ENCODE measurements at places on chromosomes 4 and X.

GRCh38 chr4:118920247-118920646 is 31.6 kb downstream of the SYNPO2 start:
- DNase-seq: peak; percentile 64

DNA sequence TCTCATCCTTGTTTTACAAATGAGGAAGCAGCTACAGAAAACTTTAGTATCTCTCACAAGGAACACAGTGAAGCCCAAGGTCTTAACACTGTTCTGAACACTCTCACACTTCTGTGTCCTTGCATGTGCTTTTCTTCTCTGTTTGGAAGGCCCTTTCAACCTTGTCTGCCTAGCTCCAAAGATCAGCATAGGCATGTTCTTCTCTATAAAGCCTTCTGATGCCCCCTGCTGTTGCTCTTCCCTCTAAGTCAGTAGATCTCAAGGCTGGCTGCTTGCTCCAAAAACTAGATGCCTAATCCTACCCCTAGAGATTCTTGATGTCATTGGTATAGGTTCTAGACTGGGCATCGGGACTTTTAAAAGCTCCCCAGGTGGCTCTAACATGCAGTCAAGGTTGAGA is 5.9 kb downstream of the APOO start:
- peak; percentile 30 for DNase-seq

GRCh38 chr4:123832173-123833026 is 435.8 kb downstream of the SPRY1 start:
- DNase-seq: peak; percentile 96

GRCh38 chr4:88110826-88111225 is 47.6 kb downstream of the ABCG2 start:
- DNase-seq: no peak

GRCh38 chr4:94168321-94168720 is 39.3 kb upstream of the SMARCAD1 start:
- DNase-seq: no peak

GRCh38 chr4:57168982-57169381 is 58.8 kb upstream of the IGFBP7 start:
- no peak for DNase-seq

- DNase-seq: no peak
Observed at GRCh38 chrX:106042296-106042695, 3.8 kb upstream of the SERPINA7 start.

GRCh38 chr4:47914926-47915237 is 499 bp upstream of the NFXL1 start:
- DNase-seq: no peak

- DNase-seq: no peak
Observed at GRCh38 chr4:123248085-123248659, 148.4 kb upstream of the SPRY1 start.

- no peak for DNase-seq
Observed at GRCh38 chrX:69113723-69114122, 51.5 kb downstream of the PJA1 start.

GRCh38 chr4:140078366-140078765 is 75.6 kb downstream of the MAML3 start:
- DNase-seq: peak; percentile 37

DNA sequence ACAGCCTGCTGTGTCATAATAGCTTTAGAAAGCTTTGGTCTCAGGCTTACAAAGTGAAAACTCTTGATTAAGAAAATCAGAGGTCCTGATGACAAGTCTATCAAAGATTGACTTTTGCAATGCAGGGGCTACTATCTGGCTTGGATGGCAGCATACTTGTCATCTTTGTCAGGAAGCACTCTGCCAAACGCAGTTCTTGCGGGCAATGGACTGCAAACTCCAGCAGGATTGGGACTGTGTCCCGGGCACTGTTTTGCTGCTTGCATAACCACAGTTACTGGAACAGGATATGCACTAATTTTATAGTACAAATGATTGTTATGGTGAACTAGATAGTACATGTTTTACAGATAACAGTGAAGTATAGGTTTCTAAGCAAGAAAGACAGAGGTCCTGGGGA is 185.6 kb downstream of the IQCM start:
- DNase-seq: no peak

DNA sequence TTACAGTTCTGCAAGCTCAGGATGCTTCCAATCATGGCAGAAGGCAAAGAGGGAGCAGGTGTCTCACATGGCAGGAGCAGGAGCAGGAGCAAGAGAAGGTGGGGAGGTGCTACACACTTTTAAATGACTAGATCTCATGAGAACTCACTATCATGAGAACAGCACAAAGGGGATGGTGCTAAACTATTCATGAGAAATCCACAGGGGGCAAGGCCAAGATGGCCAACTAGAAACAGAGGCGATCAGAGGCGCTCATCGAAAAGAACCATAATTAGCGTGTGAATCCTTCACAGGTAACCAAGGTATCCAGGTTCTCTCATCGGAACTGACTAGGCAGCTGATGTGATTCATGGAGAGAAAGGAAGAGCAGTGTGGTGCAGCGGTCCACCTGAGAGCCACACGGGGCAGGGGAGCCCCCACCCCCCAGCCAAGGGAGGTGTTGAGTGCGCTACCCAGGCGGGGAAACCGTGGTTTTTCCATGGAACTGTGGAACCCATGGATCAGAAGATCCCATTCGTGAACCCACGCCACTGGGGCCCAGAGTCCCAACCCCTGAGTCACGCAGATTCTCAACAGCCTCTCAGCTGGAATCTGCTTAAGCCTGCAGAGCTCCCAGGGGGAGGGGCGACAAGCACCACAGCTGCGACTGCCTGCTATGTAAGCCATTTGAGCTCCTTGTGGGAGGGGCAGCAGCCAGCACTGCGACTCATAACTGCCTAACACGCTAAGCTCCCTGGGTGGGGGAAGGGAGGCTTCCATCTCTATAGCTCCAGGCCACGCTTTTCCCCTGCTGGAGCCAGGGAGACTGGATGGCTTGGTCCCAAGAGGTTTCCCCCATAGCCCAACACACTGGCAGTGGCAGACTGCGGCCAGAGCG is 46.7 kb downstream of the FGF16 start:
- no peak for DNase-seq

- no peak for DNase-seq
Observed at GRCh38 chrX:46279925-46280313, 265.3 kb downstream of the ZNF674 start.

DNA sequence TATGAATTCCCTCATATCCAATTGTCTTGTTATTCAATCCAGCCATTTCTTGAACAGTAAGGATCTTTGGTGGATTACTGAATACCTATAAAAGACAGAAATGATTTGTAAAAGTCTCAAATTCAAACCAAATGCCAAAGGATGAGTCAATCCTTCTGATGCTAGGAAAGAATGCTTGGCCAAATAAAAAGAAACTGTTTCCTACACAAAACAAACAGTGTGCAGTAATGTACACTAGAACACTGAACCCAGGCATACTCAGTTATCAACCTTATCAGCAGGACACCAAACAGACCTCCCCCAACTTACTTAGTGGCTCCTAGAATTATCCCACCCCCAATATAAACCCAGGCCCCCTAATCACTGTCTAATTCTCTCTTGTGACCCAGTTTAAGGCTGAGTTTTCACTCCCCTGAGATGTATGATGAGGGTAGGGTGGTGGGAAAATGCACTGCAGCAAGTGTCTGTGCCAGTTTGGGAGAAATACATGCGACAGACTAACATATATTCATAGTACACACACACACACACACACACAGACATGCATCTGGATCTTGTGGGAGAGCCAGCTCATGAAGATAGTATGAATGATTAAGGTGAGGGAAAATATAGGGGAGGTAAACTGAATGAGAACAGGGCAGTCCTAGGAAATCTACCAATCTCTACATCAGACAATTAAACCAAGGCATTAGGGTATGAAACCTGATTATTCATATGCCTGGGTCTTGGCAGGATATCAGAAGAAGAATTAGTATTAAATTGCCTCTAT is 35.0 kb downstream of the CLDN2 start:
- DNase-seq: peak; percentile 2

DNA sequence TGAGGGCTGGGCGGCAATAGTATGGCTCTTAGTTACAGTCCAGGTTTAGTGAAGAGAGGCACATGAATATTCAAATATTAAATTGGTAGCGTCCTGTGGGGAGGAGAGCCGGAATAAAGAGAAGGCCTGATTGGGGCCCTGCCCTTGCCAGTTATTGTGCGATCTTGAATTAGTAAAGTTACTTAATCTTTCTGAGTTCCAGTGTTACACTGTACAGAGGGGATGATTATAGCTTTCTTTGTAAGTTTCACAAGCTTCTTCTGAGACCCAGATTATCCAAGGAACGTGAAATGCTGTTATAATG is 1.2 kb downstream of the METAP1 start:
- no peak for DNase-seq

DNA sequence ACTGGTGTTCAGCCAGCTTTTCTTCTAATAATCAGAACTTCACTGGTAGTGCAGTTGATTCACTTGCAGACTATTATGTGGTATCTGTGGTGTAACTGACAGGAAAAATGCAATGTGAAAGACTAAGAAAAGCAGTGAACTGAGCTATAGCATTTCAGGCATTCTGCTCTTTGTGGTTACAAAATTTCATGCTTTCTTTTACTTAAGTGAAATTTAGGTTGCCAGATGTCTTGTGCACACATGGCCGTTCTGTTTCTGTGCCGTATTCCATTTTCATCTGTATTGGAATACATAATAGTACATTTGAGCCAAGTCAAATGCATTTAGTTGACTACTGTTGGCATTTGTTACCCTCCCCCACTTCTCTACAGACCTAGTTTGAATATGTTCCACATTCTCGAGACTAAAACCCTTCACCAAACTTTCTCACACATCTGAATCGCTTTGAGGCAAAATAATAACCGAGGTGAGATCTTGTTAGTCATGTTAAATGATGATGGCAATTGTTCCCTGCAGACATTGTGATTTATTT is 8.2 kb downstream of the RTL3 start:
- peak; percentile 27 for DNase-seq

GRCh38 chr4:138710297-138710696 is 305.3 kb upstream of the NOCT start:
- no peak for DNase-seq

- peak; percentile 69 for DNase-seq
Observed at GRCh38 chr4:1323635-1324442, 23.2 kb upstream of the UVSSA start.

- peak; percentile 3 for DNase-seq
Observed at GRCh38 chrX:100409610-100410590, at the start of gene PCDH19. TSS of gene PCDH19 (minus strand) at chrX:100410273. CDS start at chrX:100408597, 1,676 bp downstream.

GRCh38 chr4:176921256-176921655 is 128.5 kb upstream of the VEGFC start:
- DNase-seq: no peak

GRCh38 chr4:97942137-97942536 is 201.1 kb downstream of the STPG2 start:
- DNase-seq: peak; percentile 29

GRCh38 chr4:158169931-158170690 is 2.7 kb downstream of the GASK1B start:
- DNase-seq: peak; percentile 21

DNA sequence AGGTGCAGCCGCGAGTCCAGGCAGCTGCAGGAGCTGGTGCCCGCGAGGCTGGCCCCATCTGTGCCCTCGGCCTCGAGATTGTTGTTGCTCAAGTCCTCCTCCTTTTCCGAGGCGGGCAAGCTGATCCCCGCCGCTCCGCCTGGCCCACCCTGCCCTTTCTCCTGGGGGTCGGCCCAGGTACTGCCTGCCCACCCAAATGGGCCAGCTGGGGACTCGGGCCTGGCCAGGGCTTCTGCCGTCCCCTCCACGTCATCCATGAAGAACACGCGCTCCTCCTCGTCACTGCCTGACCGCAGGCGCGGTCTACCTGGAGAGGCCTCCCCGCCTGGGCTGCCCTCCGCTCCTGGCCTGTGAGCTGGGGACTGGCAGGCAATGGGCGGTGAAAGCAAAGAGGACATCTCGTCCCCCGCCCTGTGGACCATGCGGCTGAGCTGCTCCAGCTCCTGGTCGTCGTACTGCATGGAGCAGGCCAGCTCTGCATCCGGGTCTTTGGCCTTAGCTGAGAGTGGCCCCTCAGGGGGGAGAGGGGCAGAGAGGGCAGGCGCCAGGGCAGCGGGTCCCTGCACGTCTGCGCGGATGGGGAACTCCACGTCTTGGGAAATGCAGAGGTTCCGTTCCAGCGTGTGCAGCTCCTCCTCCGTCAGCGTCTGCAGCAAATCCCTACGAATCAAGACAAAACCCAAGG is 43.1 kb upstream of the MXD4 start:
- DNase-seq: no peak

DNA sequence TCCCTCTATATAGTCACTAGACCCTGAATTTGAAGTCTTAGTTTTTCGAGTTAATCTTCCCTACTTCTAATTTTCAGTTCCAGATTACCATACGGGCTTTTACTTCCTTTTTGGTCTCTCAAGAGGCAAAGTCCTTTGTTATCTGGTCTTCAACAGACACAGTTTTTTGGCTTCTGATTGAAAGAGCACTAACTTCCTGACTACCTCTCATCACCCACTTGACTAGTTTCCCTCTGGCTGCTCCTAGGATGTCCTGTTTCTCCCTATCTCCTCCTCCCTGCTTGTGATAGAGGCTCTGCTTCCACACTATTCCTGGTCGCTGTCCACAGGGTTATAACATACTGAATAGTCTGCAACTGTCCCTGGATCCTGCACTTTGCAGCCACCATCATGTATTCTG is 16.7 kb upstream of the WDR44 start:
- no peak for DNase-seq

DNA sequence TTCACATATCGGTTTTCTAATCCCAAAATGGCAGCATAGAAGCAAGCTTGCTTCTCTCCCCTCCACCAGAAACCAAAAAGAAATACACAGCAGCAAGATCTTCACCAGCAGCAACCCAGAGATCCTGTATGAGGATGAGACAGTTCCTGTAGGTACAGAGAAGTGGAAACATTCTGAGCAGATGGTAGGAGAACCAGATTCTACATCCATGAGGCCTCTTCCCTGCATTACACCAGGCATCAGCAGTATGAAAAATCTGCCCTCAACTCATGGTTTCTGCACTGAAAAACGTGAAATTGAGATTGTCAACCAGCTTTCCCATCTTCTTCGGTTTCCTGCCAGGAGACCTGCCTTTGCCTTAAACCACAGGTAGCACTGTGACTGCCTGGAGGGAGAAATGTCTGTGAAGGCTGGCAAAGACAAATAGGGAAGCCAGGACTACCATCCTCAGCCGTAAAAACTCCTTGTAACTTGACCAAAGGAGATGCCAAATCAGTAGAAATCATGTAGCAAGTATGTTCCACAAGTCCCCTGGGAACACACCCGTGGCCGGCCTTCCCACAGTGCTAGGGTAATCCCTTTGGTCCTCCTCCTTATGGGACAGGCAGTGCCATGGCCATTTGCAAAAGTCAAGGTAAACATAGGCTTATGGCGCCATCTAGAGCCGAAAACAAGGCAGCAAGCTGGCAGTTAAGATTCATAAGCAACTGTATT is 24.0 kb upstream of the MTHFD2L start:
- peak; percentile 83 for DNase-seq

- DNase-seq: no peak
Observed at GRCh38 chr4:48777739-48778138, 2.3 kb downstream of the FRYL start.

DNA sequence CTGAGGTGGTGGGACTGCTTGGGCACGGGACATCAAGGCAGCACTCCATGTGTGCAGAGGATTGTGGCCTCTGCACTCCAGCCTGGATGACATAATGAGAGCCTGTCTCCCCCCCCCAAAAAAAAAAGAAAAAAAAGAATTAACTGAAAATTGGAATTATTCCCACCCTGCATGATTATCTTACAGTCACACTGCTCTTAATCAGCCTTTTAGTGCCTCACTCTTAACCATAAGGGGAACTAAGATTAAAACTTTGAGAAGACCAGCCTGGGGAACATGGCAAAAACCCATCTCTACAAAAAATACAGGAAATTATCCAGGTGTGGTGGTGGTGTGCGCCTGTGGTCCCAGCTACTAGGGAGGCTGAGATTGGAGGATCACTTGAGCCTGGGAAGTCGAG is 94.6 kb downstream of the UBE2K start:
- DNase-seq: no peak

- DNase-seq: no peak
Observed at GRCh38 chr4:177410566-177410965, 31.7 kb downstream of the AGA start.
